ENCODE measurements at places on chromosomes 11 and 22. TPM values are rescaled to one million over a fixed set of nuclear protein-coding genes. Genes with fewer than 3 reads are reported as not detected.

Gene IL10RA
- total RNA-seq = 123 TPM

Gene DSCAML1
- total RNA-seq = 1.5 TPM

Gene OR51B4
- total RNA-seq = not detected

Gene PRR33
- not detected for total RNA-seq

Gene LMO2
- total RNA-seq = not detected

- no peak overlapping the region for H3K4me3 ChIP-seq
- no peak overlapping the region for H3K27ac ChIP-seq
- H3K36me3 ChIP-seq = peaks cover 5% of the 10 kb centered on the region
- peaks cover 22% of the 10 kb centered on the region for H3K4me1 ChIP-seq
- no peaks in the 10 kb centered on the region for H3K27me3 ChIP-seq
Observed at GRCh38 chr11:47843361-47844055, 4.6 kb downstream of the NUP160 start.

DNA sequence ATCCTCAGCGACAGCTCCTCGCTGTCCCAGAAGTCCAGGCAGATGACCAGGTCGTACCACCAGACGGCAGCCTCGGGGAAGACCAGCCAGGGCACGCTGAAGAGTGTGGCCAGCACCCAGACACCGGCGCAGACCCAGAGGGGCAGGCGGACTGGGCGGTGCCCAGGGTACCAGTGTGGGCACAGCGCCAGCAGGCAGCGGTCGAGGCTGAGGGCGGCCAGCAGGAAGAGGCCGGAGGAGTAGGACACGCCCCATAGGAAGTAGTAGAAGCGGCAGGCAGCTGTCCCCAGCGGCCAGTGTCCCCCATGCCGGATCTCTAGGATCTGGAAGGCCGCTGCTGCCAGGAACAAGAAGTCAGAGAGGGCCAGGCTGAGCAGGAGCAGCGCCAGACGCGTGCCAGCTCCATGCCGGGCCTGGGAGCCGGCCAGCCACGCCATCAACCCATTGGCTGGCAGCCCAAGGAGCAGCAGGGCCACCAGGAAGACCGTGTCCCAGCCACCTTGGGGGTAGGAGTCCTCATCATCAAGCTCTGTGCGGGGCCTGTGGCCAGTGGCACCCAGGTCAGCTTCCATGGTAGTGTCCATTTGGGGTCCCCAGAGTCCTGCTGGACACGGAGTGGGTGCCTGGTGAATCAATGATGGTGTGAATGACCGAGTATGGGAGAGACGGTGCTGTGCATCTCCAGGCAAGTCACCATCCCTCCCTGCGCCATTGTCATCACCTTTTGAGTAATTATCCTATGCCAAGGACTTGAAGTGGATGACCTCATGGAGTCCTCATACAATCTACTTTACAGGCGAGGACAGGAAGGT is at the start of gene GPR152:
GPR152 (minus strand) TSS at position 589 of the 812 bp plus-strand sequence; CDS start at position 584, 5 bp downstream.
- H3K27ac ChIP-seq = no peak within 1 kb of the TSS
- H3K4me3 ChIP-seq = no peak within 1 kb of the TSS
- DNase-seq = no peak

GRCh38 chr11:32792111-32792947 is 2.1 kb downstream of the CCDC73 start:
- no peak overlapping the region for H3K27ac ChIP-seq
- peaks cover 10% of the 10 kb centered on the region for H3K27me3 ChIP-seq
- peaks cover 7% of the 10 kb centered on the region for H3K4me1 ChIP-seq
- H3K36me3 ChIP-seq = no peaks in the 10 kb centered on the region

DNA sequence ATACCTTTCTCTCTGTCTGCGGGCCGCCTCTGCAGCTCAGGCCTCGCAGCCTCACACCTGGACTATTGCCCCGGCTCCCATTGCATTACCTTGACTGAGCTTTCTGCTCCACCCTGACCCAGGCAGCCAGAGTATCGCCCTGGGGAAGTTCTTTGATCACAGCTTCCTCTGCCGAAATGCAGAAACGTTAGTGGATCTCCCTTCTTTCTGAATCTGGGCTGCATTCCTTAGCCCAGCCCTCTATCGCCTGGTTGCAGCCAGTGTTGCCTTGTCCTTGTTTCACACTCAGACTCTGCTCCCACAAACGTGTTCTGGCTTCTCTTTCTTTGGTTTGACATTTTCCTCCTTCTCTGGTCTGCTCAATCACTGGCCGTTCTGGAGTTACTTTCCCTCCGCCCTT is 195.7 kb downstream of the ADAMTS15 start:
- H3K27me3 ChIP-seq = no peaks in the 10 kb centered on the region
- H3K4me1 ChIP-seq = no peaks in the 10 kb centered on the region
- no peak overlapping the region for H3K27ac ChIP-seq
- H3K36me3 ChIP-seq = no peaks in the 10 kb centered on the region
- no peak overlapping the region for H3K4me3 ChIP-seq

All from activated T-cell treated with anti-CD3 and anti-CD28 coated beads, Interleukin-2, amount 50 U/mL, for 72 hours (primary cell).